ENCODE measurements at places on chromosomes 5 and 9.

- DNase-seq = peak; percentile 62
- H3K4me1 ChIP-seq = no peaks in the 10 kb centered on the region
- H3K27me3 ChIP-seq = no peaks in the 10 kb centered on the region
- no peaks in the 10 kb centered on the region for H3K36me3 ChIP-seq
- no peak overlapping the region for H3K4me3 ChIP-seq
Observed at GRCh38 chr5:159805021-159805420, 111.3 kb upstream of the ADRA1B start.

- H3K4me1 ChIP-seq = no peaks in the 10 kb centered on the region
- no peak for DNase-seq
- no peak overlapping the region for H3K27ac ChIP-seq
- no peak overlapping the region for H3K4me3 ChIP-seq
Observed at GRCh38 chr5:66232706-66233445, 88.8 kb downstream of the SREK1 start.

DNA sequence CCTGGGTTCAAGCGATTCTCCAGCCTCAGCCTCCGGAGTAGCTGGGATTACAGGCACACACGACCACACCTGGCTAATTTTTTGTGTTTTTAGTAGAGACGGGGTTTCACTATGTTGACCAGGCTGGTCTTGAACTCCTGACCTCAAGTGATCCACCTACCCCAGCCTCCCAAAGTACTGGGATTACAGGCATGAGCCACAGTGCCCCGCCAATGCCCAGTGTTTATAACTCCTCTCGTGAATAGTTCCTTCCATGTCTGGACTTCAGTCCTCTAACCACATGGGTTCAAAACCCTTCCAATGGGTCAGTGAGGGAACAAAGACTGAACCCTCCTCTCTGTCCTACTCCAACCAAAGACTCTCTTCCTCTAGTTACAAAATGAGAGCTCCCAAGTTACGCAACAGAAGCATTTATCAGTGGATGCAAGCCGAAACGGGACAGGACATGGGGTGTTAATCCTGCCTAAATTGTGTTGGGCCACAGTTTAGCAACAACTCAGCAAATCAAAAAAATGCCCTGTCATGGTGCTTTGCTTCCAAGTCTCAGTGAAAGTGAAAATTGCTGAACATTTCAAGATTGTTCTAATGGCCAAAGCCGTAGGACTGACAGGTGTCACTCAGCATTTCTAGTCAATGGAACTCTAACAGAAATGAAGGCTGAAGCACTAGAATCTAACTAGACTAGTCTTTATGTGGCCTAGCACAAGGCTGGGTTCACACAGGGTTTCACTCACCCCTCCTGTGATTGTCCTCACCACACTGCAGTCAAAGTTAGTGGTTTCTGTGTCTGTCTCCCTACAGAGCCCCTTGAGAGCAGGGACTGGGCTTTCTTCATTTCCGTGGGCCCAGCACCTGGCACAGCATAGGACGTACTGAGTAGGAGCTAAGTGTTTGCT is 3.2 kb upstream of the TMEM245 start:
- peaks cover 11% of the 10 kb centered on the region for H3K4me1 ChIP-seq
- H3K4me3 ChIP-seq = no peak overlapping the region
- H3K27ac ChIP-seq = no peak overlapping the region
- H3K27me3 ChIP-seq = no peaks in the 10 kb centered on the region
- no peaks in the 10 kb centered on the region for H3K36me3 ChIP-seq
- DNase-seq = no peak

GRCh38 chr9:95635986-95636671 is 119.4 kb upstream of the PTCH1 start:
- no peaks in the 10 kb centered on the region for H3K36me3 ChIP-seq
- peak; percentile 56 for DNase-seq
- H3K27me3 ChIP-seq = no peaks in the 10 kb centered on the region
- H3K4me1 ChIP-seq = no peaks in the 10 kb centered on the region
- H3K4me3 ChIP-seq = no peak overlapping the region
- H3K27ac ChIP-seq = no peak overlapping the region

All from vagina (tissue), 2 donors.